Endothelial cell of umbilical vein (primary cell): ENCODE measurements at places on chromosomes 3 and 15. TPM values are rescaled to one million over a fixed set of nuclear protein-coding genes. Genes with fewer than 3 reads are reported as not detected.
A peak's percentile ranks its signal among the peaks of the same experiment; 100 is the strongest.

DNA sequence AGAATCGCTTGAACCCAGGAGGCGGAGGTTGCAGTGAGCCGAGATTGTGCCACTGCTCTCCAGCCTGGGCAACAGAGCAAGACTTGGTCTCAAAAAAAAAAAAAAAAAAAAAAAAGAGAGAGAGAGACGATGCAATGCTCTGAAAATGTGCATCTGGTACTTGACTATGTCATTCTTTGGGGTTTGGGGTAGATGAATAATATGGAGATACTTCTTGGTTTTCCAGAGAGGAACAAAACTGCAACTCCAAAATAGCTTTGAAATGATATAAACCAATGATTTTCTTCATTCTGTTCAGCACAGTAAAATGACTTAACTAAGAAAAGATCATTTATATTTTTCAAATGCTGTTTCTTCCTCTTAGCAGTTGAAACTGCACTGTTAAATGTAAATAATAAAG is 158.9 kb downstream of the ISL2 start:
- no peak for DNase-seq

GRCh38 chr3:195906865-195907683 is 1.3 kb downstream of the TNK2 start:
- DNase-seq: no peak

GRCh38 chr15:72173401-72173800 is 24.2 kb downstream of the GRAMD2A start:
- DNase-seq: no peak

- DNase-seq: no peak
Observed at GRCh38 chr3:10116138-10116460, 624 bp downstream of the BRK1 start.

The TM4SF18 gene
- 150 and 163 TPM in 2 replicates for polyA plus RNA-seq

The TMOD2 gene
- polyA plus RNA-seq: 0.32 and 0.46 TPM in 2 replicates

The ESYT3 gene
- not detected in 2 replicates for polyA plus RNA-seq

The MUSTN1 gene
- 1.1 TPM in 2 replicates for polyA plus RNA-seq

The HTR3E gene
- not detected in 2 replicates for polyA plus RNA-seq

DNA sequence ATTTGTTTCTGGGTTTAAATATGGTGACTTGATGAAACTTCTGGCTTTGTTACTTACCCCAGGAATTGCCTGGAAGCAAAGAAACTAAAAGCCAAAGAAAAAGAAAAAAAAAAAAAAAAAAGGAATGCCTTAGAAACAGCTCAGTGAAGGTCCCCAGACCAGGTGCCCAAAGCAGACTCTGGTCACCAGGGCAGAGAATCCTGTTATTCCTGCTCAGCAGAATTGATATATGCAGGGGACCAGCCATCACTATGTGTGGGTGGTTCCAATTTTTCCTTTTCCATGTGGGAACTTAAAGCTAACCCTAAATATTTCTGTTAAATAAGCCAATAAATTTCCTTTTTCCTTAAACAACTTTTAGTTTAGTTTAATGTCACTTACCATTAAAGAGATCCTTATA is 100.8 kb upstream of the TPRG1 start:
- no peak for DNase-seq

GRCh38 chr3:16788440-16789056 is 96.2 kb upstream of the PLCL2 start:
- no peak for DNase-seq

- peak; percentile 73 for DNase-seq
Observed at GRCh38 chr3:33115024-33115768, 1.4 kb downstream of the CRTAP start.

DNA sequence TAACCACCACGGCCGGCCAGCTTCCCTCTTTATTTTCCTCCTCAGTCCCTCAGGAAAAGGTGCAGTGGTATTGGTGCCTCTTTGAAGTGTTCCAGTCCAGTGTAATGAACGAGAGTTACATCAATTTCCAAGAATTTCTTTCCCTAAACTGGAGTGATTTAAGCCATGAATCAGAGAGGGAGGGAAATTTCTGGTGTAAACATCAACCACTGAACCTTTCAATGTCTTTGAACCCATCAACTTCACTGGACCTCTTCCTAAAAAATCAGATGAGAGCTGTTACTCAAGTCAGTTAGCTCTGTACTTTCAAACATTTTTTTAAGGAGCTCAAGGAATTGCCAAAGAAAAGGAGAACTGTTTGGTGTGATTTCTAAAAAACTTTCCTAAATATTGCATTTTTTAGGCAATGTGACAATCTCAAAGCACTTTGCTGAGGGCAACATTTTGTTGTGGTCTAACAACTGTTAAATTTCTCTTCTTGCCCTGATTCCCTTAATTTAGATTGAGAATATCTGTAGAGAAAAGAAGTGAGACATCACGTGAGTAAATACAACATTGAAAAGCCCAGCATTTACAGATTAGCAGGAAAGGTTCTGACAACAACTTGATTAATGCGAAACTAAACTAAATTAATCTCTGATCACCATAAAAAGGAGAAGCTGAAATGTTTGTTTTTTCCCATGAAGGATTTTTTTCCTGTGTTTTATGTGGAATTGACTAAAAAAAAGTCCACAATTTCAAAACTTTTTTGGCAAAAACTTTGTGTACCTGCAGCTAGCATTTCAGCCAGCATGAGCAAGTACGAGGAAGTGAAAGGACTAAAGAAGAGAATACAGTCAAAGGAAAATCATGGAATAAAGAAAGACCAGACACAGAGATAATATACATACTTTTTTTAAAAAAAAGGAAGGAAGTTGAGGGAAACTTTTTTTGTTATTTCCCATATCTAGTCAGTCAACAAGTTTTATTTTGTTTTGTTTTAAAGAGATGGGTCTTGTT is 9.1 kb upstream of the DAZL start:
- no peak for DNase-seq

- DNase-seq: no peak
Observed at GRCh38 chr3:119774444-119774843, 7.5 kb upstream of the NR1I2 start.

The UBXN7 gene
- 8.2 and 9.9 TPM in 2 replicates for polyA plus RNA-seq

GRCh38 chr3:66485291-66485968 is 15.4 kb downstream of the LRIG1 start:
- DNase-seq: no peak

DNA sequence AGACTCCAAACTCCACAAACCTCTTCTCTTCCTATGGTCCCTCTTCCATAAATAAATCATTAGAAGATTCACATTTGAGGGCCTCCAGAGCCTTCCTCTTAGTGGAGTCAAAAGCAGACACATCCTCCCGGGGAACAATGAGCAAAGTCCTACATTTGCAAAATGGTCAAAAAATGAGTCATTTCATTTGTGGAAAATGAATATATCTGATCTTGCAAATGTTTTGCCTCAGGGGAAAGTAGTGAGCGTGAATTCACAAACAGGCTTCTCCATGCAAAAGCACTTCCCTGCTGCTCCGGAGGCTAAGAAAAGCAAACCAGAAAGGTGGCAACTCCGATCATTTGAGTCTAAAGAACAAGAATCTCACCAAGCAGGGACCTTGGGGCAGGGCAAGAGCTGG is 86.7 kb upstream of the IQSEC1 start:
- DNase-seq: no peak

The OR5K2 gene
- polyA plus RNA-seq: not detected in 2 replicates

DNA sequence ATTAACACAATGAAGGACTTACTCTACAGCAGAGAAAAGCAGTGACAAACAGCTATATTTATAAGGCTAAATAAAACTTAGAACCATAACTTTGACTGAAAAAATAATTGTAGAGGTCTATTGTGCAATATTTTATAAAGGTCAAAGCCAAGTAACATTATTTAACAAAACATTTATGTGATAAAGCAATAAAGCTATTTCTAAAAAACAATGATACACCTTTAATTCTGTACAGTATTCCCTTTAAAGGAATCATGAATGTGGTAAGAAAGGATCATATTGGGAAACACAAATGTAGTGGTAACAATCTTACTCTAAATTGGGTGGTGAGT is 236.4 kb downstream of the ISL2 start:
- no peak for DNase-seq

GRCh38 chr3:536417-536813 is 339.9 kb downstream of the CHL1 start:
- DNase-seq: no peak

DNA sequence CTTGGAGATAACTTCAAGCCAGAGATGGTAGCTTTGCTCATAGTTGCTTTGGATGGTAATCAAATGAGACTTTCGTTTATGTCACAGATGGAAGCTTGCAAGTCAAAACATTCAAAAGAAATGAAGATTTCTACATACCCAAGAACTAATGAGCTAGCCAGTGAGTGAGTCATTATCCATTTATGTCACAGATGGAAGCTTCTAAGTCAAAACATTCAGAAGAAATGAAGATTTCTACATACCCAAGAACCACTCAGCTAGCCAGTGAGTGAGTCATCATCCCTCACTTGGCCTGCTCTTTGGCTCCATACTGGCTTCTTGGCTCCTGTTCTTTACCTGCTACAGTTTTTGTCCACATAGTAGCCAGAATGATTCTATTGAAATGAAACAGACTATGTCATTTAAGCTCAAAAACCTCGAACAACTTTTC is 559.8 kb upstream of the CBLB start:
- DNase-seq: peak; percentile 18

- DNase-seq: no peak
Observed at GRCh38 chr3:158842976-158843375, 41.1 kb downstream of the MFSD1 start.

- no peak for DNase-seq
Observed at GRCh38 chr15:77045985-77046384, 24.9 kb downstream of the TSPAN3 start.

DNA sequence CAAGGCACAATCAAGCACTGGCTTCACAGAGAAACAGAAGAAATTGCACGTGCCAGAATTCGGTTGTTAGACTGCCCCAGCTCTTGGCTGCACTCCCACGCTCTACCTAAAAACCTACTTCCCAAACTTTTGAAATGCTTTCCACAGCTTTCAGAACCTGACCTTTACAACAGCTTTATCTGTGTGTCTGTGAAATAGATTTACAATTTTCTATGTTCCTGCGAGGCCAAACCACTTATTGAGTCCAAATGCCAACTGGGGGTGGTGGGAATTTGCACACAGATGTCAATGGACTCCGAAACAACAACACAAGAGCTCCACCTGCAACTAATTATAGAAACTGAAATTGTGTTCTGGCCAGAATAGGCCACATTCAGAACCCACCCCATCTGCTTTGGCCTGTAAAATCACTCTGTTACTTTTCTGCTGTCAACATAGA is 44.6 kb downstream of the ERC2 start:
- no peak for DNase-seq

The LMAN1L gene
- polyA plus RNA-seq: not detected in 2 replicates

The P2RY1 gene
- polyA plus RNA-seq: 0.75 and 0.81 TPM in 2 replicates
